ENCODE measurements at places on chromosomes 16 and 17.

- no peak for DNase-seq
Observed at GRCh38 chr16:81451753-81452680, 7.4 kb downstream of the CMIP start.

- no peak for DNase-seq
Observed at GRCh38 chr16:66587881-66588600, 8.8 kb downstream of the CMTM2 start.

GRCh38 chr16:17396762-17397498 is 73.8 kb downstream of the XYLT1 start:
- DNase-seq = peak; percentile 68

- DNase-seq = no peak
Observed at GRCh38 chr17:33073416-33073815, 81.8 kb downstream of the SPACA3 start.

DNA sequence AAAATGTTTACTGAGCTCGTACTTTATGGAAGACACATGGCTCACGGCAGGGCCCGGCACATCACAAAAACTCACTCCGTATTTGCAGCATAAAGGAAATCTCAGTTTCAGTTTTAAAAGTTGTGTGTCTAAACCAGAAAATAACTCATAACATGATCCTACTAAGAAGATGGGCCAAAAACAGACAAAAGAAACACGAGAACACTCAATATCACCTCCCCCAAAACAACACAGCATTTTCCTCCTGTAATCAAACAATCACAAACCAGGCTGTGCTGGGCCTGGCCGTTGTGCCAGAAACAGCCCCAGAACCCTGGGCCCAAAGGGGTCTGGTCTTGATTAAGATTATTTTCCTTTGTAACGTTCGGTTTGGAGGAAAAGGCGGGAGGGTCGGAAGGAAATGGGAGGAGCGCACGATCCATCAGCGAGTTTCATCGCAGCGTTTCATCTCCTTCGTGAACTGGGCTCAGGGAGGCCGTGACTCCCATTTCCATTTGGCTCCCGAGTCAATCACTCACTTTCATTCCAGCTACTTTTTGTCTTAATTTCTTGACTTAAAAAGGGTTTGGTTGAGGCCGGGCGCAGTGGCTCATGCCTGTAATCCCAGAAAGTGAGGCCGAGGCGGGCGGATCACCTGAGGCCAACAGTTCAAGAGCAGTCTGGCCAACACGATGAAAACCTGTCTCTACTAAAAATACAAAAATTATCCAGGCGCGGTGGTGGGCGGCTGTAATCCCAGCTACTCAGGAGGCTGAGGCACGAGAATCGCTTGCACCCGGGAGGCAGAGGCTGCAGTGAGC is 61.4 kb downstream of the NXN start:
- DNase-seq = peak; percentile 40

GRCh38 chr17:32840241-32840640 is 36.7 kb downstream of the MYO1D start:
- DNase-seq = no peak

GRCh38 chr17:79249929-79250521 is 175.4 kb downstream of the ENGASE start:
- DNase-seq = no peak

DNA sequence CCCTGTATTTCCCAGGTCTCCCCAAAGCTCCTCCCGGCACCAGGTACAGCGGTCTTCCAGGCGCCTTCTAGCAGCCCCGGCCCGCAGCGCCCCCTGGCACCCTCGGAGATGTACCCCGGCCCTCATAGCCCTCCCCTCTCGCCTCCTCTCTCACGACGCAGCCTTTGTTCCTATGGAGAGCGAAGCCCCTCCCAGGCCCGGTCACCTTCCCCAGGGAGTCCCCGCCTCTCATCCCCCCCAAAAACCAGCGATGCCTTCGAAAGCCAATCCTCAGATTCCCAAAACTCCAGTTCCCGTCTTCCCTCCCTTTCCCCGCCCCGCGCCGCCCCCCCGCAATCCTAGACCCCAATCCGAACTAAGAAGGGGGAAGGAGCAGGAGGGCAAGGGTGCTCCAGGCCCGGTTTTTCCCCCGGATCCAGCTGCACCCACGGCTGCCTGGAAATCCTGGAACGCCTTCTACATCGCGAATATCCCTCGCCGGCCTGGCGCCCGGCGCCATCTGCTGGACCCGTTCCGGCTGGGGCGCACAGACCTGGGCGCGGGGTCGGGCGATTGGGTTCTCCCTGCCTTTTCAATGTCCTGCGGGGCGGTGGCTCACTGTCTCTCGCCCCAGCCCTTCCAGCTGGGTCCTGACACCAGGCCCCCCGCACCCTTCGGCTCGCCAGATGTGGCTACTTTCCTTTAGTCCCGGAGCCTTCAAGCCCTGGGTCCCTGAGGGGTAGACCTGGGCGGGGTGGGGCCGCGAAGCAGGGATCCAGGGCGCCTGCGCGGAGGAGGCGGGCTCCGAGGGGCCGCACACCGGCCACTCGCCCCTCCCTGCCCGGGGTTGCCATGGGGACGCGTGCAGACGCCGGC is at the start of gene DNAH2:
TSS of gene DNAH2 (plus strand) at position 844 of the 855 bp plus-strand sequence. CDS start 1,991 bp downstream, outside the sequence.
- peak; percentile 93 for DNase-seq

DNA sequence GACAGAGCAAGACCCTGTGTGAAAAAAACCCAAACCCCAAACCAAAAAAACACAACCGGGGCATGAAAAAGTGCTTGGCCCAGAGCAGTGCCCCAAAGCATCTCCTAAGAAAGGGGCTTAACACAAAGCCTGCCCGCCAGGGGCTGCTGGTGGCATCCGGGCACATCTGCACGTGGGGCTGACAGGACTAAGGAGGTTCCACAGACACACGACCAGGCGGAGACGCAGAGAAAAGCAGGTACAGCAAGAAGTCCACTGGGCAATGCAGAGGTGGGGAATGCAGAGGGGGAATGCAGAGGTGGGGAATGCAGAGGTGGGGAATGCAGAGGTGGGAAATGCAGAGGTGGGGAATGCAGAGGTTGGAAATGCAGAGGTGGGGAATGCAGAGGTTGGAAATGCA is 109.2 kb downstream of the ZNF778 start:
- no peak for DNase-seq

GRCh38 chr16:16014329-16015224 is 65.2 kb downstream of the ABCC1 start:
- DNase-seq = peak; percentile 88

GRCh38 chr16:56617212-56618085 is 8.1 kb upstream of the MT1E start:
- peak; percentile 82 for DNase-seq

- DNase-seq = no peak
Observed at GRCh38 chr17:49407086-49407485, 7.6 kb downstream of the PHB1 start.

DNA sequence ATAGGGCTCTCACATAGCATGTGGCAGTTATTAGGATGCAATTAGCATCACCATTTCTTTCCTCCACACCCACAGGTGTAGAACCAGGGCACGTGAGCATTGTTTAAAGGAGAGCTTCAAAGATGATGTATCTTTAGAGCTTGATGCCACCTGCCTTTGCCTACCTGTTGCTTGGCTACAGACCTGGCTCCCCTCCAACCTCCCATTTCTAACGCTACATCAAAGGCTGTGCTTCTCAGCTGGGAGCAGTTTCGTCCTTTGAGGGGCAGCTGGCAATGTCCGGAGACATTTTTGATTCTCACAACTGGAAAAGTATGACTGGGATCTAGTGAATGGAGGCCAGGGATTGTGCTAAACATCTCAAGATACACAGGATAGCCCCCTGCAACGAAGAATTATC is 78.5 kb upstream of the CLEC3A start:
- no peak for DNase-seq

DNA sequence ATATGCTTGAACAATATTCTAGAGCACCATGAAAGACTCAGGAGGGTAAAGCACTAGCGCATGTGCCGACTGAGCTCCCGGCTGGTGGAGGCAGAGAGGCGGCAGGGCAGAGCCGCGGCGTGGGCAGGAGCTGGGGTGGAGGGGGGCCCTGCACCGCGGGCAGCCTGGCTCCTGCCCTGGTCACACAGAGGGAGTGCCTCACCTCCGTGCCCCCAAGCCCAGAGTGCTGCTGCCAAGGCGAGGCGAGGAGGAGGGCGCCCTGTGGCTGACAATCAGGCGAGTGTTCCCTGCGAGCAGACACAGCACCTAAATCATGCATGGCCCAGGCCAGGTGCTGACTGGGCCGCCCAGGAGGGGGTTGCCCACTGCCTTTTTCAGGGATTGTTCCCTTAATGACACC is 105.8 kb upstream of the TNRC6C start:
- no peak for DNase-seq

GRCh38 chr16:67528870-67529581 is 397 bp downstream of the RIPOR1 start:
- peak; percentile 27 for DNase-seq

- no peak for DNase-seq
Observed at GRCh38 chr17:51103050-51103449, 17.6 kb downstream of the SPAG9 start.

DNA sequence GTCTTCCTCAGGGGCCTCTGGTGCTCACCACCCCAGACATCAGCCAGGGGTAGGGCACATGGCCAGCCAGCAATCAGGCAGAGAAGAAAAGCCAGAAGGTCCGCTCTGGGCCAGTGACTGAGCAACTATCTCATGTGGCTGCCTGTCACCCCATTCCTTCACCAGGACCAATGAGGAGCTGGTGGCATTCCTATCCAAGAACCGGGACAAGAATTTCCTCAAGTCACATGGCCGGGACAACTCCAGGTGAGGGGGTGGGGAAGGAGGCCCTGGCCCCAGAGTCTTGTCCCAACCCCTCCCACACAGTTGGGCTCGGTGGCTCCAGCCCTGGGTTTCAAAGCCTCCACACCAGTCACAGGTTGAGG is 9.4 kb downstream of the XYLT2 start:
- no peak for DNase-seq

DNA sequence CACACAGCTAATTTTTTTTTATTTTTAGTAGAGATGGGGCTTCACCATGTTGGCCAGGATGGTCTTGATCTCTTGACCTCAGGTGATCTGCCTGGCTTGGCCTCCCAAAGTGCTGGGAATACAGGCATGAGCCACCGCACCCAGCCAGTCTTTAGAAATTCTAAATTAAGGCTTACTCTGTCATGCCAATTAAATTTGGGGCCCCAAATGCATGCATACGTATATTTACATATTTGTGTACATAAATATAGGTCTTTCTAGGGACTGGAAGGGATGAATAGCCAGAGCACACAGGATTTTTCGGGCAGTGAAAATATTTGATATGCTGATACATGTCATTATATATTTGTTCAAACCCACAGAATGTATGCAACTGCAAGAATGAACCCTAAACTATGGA is 105.1 kb downstream of the BCAS3 start:
- no peak for DNase-seq

DNA sequence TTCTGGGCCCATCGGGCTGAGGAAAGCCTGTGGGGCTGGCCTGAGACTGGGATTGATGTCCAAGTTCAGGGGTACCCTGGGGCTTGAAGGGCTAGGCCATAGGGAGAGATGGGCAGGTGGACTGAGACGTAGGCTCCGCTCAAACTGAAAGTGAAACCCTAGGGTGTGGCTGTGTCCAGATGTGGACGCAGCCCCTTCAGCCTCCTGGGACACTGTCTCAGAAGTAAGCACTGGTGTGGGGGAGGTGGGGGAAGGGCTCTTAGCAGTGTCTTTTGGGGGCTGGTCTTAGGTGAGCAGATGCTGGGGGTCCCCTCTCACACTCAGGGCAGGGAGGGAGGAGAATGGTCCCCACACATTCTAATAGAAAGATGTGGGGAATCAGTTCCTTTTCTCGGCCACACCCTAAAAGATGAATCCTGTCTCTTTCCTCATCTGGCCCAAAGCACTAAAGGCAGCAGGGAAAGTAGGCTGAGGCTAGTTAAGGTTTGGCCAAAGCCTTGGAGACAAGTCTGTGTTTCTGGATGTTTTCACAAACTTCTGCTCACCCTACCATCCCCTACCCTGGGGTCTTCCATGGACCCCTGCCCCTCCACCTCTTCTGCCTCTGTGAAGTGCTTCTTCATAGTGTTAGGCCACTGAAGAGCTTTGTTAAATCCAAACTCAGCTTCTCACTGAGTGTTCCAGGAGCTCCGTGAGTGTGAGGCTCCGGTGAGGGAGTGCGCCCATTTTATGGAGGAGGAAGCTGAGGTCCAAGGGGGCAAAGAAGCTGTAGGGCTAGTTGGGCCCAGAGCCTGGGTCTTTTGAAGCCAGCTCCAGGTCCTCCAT is 5.6 kb downstream of the FMNL1 start:
- DNase-seq = no peak

DNA sequence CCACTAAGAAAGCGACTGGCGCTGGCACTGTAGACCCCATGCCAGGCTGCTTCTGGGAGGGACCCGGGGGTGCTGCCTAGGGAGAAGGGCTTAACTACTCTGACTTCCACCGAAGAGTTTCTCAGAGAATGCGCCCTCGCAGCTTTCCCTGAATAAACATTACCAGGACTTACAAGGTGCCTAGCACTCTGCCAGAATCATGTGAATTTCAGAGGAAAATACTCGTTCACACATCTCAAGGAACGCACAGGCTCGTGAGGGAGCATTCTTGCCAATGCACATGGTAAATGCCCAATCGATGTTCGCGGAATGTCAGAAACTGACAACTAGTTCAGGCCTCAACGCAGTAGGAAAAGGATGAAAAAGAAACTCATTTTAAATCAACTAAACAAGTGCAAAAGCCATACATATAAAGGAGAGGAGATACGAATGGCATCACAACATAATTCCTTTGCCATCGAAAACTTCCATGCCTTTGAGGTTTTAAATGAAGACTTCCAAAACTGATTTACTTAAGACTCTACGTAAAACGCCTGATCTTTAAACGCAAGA is 999 bp downstream of the CMC2 start:
- DNase-seq = no peak

DNA sequence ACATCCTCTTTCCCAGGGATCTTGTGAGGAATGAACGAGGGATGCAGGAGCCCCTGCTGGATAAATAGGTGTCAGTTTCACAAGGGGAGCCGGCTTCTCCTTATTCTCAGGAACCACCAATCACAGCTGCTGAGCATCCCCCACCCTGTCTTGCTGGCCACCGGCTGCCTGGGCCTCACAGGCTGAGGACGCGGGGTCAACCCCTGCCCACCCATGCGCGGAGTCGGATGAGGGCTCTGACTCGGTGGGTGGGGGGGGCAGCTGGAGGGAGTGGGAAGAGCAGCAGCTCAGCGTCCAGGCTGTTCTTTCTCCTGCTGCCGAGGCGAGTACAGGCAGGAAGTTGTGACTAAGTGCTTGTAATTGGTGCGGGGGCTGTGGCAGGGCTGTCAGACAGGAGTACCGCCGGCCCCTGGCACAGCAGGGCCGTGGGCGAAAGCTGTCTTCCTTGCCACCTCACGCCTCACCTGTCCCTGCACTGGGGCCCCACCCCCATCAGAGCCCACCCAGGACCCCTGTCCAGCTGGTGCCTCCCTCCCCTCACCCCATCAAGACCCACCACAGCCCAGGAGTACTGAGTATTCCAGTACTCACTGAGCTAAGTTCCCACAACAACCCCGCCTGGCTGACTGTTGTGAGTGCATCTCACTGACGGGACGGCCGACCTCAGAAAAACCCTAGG is 11.0 kb upstream of the DPEP1 start:
- DNase-seq = peak; percentile 42

Measured in fibroblast of gingiva (primary cell).